ENCODE measurements at places on chromosomes 13 and 19. TPM values are rescaled to one million over a fixed set of nuclear protein-coding genes. Genes with fewer than 3 reads are reported as not detected.

LRRC4B gene
- polyA plus RNA-seq = not detected

NAPSA gene
- 0.24 TPM for polyA plus RNA-seq

ZNF433 gene
- 0.46 TPM for polyA plus RNA-seq

CD70 gene
- polyA plus RNA-seq = 28.9 TPM

COPE gene
- 248 TPM for polyA plus RNA-seq

TEX101 gene
- not detected for polyA plus RNA-seq

FREM2 gene
- 0.26 TPM for polyA plus RNA-seq

RHPN2 gene
- 4.9 TPM for polyA plus RNA-seq

SIGLEC9 gene
- polyA plus RNA-seq = not detected

SLITRK6 gene
- polyA plus RNA-seq = 10.8 TPM

PRX gene
- 0.42 TPM for polyA plus RNA-seq

ATG4D gene
- 16.9 TPM for polyA plus RNA-seq

YJEFN3 gene
- 0.68 TPM for polyA plus RNA-seq

ZNF90 gene
- 0.28 TPM for polyA plus RNA-seq

C5AR2 gene
- polyA plus RNA-seq = 0.06 TPM

RGCC gene
- 3.7 TPM for polyA plus RNA-seq

ZNF302 gene
- 4.7 TPM for polyA plus RNA-seq

MBD3L4 gene
- not detected for polyA plus RNA-seq

CCDC169 gene
- 0.31 TPM for polyA plus RNA-seq

CYSLTR2 gene
- not detected for polyA plus RNA-seq

ZGLP1 gene
- 1.1 TPM for polyA plus RNA-seq

C1QTNF9 gene
- not detected for polyA plus RNA-seq

OR4F17 gene
- polyA plus RNA-seq = not detected

PSG2 gene
- polyA plus RNA-seq = 0.05 TPM

LILRA2 gene
- polyA plus RNA-seq = not detected

KLK15 gene
- not detected for polyA plus RNA-seq

ZNF296 gene
- 0.22 TPM for polyA plus RNA-seq

Measured in mammary epithelial cell (primary cell).